NCI-H1694 treated with DMSO at 0.1 percent for 48 hours (cell line): ENCODE measurements at places on chromosomes 4 and X.

DNA sequence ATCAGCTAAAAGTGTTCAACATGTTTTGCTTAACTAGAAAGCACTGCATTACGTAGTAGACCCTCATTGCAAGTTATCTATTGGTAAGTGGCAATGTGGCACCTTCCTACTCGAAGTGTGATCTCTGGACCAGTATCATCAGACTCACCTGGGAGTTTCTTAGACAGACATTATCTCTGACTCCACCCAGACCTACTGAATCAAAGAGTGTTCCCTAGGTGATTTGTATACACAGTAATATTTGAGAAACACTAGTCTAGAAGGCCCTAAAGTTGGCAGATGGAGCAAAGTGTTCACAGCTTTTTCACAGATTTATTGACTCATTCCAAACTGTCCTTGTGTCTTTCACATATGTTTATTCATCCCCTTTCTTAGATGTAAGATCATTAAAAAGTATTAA lies 35.7 kb downstream of the SHROOM4 start:
- no peak for DNase-seq

- no peak for DNase-seq
Measured at GRCh38 chr4:25913056-25913850, 767 bp upstream of the SMIM20 start.

- DNase-seq = no peak
Measured at GRCh38 chr4:165450871-165451270, 72.1 kb downstream of the CPE start.

- no peak for DNase-seq
Measured at GRCh38 chr4:15470128-15470475, 420 bp downstream of the CC2D2A start.
